ENCODE measurements at places on chromosomes 7 and 10.

DNA sequence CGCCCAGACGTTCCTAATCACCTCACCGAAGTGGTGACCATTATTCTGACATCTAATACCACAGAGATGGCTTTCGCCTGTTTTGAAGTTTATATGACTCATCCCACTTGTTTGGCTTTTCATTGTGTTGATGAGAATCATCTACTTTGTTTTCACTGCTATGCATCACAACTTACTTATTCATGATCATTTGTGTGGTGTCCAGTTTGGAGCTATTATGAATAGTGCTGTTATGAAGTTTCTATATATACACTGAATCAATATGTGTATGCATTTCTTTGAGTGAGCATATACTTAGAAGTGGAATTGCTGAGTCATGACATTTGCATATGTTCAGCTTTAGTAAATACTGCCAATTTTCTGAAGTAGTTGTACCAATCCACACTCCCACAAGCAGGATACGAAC lies 38.6 kb upstream of the TNKS2 start:
- no peak for DNase-seq

- no peak for DNase-seq
Measured at GRCh38 chr10:70648427-70648826, 23.9 kb upstream of the ADAMTS14 start.

- no peak for DNase-seq
Measured at GRCh38 chr7:94133460-94133859, 129.3 kb upstream of the BET1 start.

DNA sequence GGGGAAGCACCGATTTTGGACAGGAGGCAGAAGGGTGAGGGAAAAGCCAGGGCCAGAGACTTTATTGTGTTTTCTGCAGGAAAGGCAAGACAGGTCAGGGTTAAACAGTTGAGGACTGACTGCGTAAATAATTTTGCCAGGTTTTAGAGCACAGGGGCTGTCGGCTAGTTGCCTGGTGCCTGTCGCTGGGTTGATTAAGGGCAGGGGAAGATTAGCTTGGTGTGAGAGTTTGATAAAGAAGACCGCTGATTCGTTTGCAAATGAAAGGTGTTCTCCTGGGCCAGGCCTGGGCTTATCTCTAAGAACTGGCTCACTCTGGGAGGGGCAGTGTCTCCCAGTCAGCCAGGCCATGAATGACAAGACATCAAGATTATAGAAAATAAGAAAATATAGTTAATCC lies 75.6 kb downstream of the SLC37A3 start:
- no peak for DNase-seq

Measured in activated CD4-positive, alpha-beta T cell treated with anti-CD3 and anti-CD28 coated beads for 4 hours (primary cell).